ENCODE measurements at places on chromosomes 5 and 9.

GRCh38 chr9:137245450-137246421 lies 4.6 kb downstream of the TUBB4B start:
- DNase-seq: no peak

DNA sequence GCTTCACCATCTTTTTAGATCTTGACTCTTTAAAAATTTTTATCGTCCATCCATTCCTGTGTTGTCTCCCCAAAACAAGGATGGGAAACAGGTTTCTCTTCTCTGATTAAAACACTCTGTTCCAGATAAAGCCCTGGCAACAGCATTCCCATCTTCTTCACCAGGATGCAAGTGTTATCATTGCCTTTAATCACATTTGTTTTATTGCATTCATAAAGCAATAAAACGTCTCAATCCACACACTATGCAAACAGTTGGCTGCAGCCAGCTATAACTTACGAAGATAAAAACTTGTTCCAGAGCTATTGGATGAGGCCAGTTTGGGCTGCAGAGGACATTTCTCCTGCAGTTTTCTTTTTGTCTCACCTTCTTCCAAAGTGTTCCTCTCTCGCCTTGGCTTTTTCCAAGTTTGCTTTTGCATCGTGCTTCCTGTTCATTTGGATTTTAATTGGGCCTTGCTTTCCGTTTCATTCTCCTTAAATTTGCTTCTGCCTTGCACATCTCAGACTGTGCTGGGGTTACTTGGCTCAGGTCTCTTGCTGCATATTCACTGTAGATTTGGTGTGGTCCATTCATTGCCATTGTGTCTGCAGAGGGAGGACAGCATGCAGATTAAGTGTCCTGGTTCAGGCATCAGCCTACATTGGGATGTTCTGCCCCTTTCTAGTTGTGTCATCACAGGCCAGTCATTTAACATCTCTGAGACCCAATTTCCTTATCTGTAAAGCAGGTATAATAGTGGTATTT lies 136.5 kb upstream of the LIFR start:
- DNase-seq: no peak

GRCh38 chr5:167750586-167750985 lies 540.9 kb upstream of the WWC1 start:
- no peak for DNase-seq

DNA sequence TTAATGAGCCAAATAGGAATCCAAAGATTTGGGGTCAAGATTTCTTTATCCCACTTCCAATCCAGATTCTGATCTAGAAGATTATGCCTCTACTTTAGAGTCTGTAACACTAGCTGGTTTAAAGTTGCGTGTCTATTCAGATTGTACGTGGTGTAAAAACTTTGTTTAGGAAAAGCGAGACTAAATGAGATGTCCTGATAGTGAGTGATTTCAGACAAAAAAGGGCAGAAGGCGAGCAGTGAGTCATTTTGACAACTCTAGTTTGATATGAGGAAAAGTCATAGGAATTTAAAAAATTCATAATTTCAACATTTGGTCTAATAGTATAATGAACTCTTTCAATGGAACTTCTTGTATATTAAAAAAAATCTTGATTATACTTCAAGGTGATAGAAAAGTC lies 119.6 kb upstream of the KLF9 start:
- DNase-seq: no peak

- DNase-seq: no peak
Measured at GRCh38 chr9:31255211-31255610, 1129.2 kb upstream of the ACO1 start.

- no peak for DNase-seq
Measured at GRCh38 chr5:93461756-93462155, 119.3 kb downstream of the NR2F1-AS1 start.

- no peak for DNase-seq
Measured at GRCh38 chr5:21661184-21661583, 1192.0 kb downstream of the CDH12 start.

DNA sequence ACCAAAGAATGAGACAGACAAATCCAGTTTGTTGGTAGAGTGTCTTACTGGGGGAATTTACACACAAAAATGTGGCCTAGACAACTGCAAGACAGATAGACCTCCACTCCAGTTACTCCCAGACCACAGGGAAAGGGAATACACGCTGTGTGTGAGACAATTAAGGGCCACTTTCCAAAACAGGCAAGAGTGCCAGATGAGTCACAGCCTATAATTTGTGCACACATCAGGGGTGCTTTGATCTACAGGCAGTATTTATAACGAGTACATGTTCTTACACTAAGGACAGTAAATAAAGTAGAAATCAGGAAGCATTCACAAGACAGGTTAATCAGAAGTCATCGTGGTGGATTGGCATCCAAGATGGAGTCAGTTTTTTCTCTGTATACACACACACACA lies 114.8 kb downstream of the ZNF622 start:
- DNase-seq: no peak

DNA sequence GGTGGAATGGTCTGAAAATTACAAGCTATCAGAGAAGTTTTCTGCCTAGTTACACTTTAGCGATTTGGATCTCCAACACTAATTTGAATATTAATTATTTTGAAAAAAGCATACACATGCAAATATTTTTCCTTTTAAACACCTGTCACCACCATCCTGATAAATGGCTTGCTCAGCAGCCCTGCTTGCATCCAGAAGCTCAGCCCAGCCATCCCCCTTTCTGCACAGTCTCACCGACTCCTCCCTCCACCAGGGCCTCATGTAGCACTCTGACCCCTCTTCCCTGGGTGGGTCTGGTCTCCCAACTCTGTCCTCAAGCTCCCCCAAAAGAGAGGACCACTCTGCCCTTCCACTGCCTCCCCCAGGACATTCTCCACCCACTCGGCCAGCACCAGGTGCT lies 70.0 kb downstream of the C5orf15 start:
- DNase-seq: no peak

GRCh38 chr9:38406476-38407186 lies 14.1 kb downstream of the ALDH1B1 start:
- no peak for DNase-seq

DNA sequence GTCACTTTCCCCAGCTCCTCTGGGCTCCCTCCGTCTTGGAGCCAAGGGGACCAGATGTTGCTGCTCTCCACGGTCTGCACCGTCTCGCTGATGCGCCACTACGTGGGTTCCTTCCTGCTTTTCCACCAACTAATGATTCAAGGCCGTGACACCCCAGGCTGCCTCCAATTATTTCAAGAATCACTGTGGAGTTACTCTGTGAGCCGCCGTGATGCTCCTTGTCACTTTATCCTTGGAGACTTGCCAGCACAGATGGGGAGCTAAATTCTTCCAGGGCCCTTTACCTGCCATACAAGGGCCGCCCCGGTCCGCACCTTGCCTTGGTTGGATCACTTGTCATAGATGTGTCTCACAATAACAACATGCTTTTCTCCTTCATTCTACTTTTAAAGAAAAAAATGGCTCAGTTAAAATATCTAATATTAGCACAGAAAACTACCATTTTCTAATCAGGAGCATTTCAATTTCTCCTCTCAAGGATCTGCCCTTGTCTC lies 202.0 kb downstream of the FSTL4 start:
- no peak for DNase-seq

- DNase-seq: no peak
Measured at GRCh38 chr9:3434594-3434993, 91.2 kb downstream of the RFX3 start.

DNA sequence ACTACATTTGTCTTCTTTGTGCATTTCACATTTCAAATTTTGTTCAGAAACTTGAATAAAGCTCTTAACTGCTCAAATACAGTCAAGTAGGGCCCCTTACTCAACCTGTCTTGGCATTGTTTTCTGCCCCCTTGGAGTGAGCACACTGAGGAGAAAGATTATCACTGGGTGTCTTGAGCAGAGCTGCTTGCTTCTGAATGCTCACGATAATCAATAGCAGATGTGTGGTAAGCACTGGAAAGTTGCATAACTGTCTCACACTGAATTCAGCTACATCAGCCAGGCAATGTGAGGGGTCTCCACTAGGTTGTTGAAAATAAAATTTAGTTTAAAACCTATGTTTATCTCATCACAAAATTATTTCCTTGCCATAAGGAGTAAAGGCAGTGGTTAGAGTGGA lies 7.8 kb upstream of the TNFAIP8 start:
- no peak for DNase-seq

GRCh38 chr5:34598177-34598794 lies 57.8 kb upstream of the RAI14 start:
- DNase-seq: no peak

GRCh38 chr5:8333977-8334376 lies 465.0 kb downstream of the MTRR start:
- DNase-seq: no peak

GRCh38 chr9:117448066-117448465 lies 33.2 kb upstream of the ASTN2 start:
- DNase-seq: no peak

DNA sequence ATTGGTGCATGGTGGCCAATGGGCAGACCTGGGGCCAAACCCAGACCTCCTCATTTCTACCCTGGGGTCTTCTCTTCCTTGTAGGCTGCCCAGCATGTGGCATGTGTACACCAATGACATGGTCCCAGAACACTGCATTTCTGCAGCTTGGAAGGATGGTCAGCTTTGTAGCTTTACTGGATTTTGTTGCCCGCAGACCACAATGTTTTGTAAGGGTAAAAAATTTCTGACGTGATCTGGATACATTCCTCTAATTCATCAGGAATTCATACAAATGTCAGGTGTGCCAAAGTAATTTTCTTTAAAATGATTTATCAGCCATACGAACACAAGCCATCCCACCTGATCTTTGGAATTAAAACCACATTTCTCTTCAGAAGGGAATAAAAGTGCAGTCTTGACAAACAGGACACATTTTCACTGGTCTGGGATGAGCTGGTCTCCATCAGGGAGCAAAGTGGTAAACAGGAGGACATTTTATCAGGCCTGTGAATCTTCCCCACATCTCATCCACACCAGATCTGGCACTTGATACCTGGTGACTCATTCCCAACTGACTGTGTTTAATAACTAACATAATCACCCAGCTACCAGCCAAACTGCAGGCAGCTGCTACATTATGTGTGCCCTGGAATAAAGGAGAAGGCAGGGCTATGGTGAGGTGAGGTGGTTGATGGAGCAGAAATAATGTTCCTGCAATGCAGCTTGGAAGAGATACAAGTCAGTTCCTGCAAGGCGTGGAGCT lies 103.9 kb downstream of the SPOCK1 start:
- DNase-seq: no peak

DNA sequence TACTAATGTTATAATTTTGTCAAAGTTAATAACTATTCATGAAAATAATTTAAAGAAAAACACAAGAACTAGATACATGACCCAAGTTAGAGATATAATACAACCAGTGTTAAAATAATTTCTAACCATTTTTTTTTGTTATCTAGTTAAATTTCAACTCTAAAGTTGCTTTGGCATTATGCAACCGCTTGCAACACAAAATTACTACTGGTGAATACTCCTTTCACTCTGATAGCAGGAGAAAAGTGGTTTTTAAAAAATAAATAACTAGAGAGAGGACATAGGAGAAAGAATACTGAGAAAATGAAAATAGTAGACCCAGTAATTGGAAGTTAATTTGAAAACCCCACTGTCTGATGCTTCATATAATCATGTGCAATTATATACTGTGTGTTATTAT lies 622.4 kb upstream of the GRIN3A start:
- no peak for DNase-seq

DNA sequence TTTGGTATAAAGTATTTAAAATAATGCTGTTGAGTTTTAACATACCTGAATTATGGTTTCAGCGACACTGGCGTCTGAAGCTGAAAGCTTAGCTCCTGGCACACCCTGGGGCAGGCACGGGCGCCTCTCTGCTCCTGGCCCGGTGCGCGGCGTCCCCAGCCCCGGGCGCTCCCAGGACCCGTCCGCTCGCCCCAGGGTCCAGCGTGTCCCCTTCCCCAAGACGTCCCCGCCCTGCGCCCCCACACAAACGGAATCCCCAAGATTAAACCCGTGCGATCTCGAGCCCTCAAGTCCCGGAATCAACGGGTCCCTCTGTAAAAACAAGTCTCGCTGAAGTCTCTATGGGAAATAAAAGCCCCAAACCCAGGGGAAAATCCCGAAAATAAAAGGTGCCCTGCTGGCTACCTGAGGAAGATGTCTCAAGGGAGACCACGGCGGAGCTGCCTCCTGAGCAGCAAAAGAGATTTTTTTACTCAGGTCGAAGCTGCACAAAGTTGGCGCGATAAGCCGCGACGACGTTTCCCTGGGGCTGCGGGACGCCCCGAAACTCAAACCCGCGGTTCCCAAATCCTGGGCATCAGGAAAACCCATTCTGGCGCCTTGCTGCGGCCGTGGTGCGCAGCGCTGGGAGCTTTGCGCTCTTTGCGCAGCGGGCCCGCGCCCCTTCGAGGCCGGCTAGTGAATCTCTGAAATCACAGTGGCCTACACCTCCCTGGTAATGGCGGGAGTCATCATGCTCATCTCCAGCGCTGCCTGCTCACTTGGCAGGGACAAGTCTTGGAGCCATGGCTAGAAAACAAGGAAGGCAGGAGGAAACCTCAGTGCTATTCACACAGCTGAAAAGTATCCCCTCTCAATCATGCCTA lies 6.3 kb upstream of the IFNA8 start:
- no peak for DNase-seq

DNA sequence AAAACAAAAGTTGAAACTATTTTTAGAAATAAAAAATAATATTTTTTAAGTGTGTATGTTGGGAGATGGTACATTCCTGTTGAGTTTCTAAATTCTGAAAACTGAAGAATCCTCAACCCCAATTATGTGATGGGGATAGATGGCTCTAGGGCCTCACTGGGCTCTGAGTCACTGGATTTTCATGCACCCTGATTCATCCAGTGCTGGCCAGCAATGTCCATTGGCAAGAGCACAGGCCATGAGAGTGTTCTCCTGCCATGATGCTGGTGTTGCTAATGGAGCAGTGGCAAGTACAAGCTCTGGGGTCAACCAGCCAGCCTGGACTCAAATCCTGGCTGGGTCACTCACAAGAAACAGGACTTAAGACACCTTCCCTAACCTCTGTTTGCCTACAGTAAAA lies 23.3 kb downstream of the SMIM23 start:
- no peak for DNase-seq

DNA sequence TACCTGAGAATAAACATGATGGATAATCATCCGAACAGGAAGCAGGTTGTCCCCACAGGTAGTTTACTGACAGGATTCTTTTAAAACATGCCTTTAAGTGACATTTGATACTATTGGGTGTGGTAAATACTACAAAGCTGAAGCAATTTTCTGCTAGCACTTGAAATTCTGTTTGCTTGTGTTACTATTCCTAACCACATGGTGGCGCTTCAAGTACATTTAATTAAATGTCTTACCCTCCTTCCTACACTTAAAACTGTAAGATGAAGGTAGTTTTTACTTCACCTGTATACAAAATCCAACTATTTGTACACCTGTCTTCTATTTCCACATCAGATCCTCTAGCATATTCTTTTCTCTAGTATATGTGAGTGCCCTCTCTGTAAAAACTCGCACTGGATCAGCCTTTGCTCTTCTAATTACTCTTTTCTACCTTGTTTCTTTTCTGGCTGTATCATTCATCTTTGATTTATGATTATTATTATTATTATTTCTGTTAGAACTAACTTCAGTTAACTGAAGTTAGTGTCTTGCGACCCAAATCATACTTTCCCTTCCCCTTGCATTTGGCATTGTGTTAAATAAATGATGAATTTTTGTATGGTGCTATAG lies 18.4 kb downstream of the SLC25A46 start:
- no peak for DNase-seq
